Stimulated activated memory B cell treated with anti-CD40 and anti-IgM and Interleukin-4, amounts not matched to agents 10 μg/mL and 1 μg/mL and 100 μg/mL, for 72 hours (primary cell): ENCODE measurements at places on chromosomes 4 and X.

- H3K27ac ChIP-seq = peak within 1 kb of the TSS; percentile 72
- H3K4me3 ChIP-seq = peak within 1 kb of the TSS; percentile 87
- peaks cover 12% of the 10 kb centered on the region for H3K27me3 ChIP-seq
- H3K36me3 ChIP-seq = no peaks in the 10 kb centered on the region
- peak; percentile 68 for ATAC-seq
Observed at GRCh38 chrX:101659601-101660063, at the start of gene ARMCX2. Gene ARMCX2 (minus strand): TSS chrX:101659850. CDS start chrX:101657588, 2,262 bp downstream.

- H3K4me1 ChIP-seq = no peaks in the 10 kb centered on the region
- H3K27me3 ChIP-seq = no peaks in the 10 kb centered on the region
- no peak for ATAC-seq
- H3K36me3 ChIP-seq = no peaks in the 10 kb centered on the region
Observed at GRCh38 chr4:144695721-144696120, 49.8 kb downstream of the HHIP start.

DNA sequence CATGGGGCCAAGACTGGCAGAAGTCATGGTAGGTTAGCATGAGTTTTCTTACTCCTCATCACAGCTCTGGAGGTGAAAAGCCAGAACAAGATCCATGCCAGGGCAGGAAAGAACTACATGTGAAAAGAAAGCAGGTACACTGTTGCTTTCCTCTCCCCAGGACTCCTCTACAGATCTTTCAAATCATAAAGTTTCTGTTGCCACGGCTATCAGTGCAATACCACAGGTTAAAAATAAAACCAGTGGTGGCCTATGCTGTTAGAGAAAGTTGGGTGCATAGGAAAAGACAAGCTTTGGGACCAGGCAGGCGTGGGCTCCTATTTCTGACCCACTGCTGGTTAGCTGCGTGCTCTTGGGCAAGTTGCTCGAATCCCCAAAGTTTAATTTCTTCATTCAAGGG, 81.4 kb downstream of the SH3RF1 start:
- H3K27ac ChIP-seq = peak overlapping the region; percentile 78
- peaks cover 32% of the 10 kb centered on the region for H3K4me1 ChIP-seq
- peak overlapping the region; percentile 61 for H3K4me3 ChIP-seq
- no peak for ATAC-seq
- no peaks in the 10 kb centered on the region for H3K27me3 ChIP-seq

DNA sequence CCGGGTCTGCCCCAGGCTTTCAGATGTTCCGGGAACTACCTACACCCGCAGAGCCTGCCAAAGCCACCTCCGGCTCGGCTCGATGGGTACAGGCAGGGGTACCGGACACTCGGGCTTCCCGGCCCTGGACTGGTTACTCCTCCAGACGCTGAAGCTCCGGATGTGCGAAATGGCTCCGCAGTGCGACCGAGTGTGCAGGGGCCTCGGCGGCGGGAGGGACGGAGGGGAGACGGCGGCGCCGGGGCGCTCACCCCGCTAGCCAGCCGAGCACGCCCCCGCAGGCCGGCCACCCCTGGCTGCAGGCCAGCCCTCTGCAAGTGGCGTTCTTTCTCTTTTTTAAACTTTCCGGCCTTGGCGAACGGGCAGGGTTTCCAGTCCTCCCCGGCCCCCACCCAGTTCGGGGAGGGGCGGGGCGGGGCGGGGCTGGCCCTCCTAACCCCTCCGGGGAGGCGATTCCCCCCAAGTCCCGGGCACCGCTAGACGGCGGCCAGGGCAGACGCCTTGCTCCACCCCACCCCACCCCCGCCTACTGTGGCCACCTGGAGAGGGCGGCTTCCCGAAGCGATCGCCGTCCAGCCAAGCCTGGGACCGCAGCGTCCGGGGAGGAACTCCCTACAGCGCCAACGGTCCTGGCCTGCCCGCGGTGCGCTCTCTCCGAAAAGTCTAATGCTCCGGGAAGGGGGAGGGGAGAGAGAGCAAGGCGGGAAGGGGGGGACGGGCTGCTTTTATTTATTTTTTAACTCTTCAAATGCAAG, 7.5 kb downstream of the BCOR start:
- peaks cover 5% of the 10 kb centered on the region for H3K36me3 ChIP-seq
- peak; percentile 50 for ATAC-seq
- peak overlapping the region; percentile 69 for H3K4me3 ChIP-seq
- H3K4me1 ChIP-seq = peaks cover 69% of the 10 kb centered on the region
- H3K27me3 ChIP-seq = no peaks in the 10 kb centered on the region

DNA sequence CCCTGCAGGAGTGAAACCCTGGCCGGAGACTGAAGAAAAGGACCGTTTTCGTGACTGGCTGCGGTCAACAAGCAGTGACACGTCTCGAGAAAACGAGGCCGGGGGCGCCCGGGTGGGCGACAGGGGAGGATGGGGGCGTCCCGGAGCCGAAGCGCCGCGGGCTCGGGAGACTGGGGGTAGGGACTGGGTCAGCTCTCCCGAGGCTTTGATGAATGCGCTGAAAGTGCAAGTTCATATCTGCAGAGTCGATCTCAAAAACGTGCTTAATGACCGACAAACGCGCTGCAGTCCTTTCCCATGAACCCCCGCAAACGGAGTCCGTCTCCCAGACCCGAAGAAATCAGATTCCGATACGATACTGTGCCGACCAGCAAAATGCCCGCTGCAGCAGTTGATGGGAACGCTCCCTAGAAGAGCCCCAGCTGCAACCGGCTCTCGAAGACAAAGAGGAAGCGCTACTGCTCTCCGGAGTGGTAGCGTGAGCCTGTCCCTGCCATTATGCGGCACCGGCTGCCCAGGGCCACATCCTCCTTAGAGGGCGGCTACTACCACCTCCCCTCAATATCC, 806 bp upstream of the CD99L2 start:
- H3K27ac ChIP-seq = no peak overlapping the region
- no peaks in the 10 kb centered on the region for H3K27me3 ChIP-seq
- H3K36me3 ChIP-seq = no peaks in the 10 kb centered on the region
- peak overlapping the region; percentile 92 for H3K4me3 ChIP-seq
- peaks cover 6% of the 10 kb centered on the region for H3K4me1 ChIP-seq

DNA sequence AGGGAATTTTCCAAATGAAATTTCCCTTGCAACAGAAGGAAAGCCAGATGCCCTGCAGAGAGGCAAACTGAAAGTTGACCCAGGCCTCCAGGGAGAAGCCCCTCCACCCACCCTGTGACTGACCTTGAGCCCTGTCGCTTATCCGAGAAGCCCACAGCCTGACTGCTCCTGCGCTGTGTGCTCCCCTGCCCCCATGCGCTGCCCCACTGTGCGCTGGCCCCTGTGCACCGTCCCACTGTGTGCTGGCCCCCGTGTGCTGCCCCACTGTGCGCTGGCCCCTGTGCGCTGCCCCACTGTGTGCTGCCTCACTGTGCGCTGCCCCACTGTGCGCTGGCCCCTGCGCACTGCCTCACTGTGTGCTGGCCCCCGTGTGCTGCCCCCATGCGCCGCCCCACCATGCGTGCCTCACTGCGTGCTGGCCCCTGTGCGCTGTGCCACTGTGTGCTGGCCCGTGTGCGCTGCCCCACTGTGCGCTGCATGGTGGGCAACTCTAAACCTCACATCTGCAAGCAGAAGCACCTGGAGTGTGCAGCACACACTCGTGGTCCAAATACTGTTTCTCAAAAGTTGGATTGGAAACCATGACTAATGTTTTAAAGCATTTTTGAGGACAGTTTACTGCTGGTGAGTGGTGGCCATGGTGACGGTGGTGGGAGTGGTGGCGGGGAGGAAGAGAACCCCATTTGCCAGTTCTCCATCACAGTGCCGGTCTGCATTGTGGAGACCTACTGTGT, 8.3 kb upstream of the GRPEL1 start:
- H3K4me1 ChIP-seq = peaks cover under 1% of the 10 kb centered on the region
- H3K36me3 ChIP-seq = no peaks in the 10 kb centered on the region
- no peak for ATAC-seq
- H3K4me3 ChIP-seq = no peak overlapping the region
- H3K27me3 ChIP-seq = peaks cover 21% of the 10 kb centered on the region

DNA sequence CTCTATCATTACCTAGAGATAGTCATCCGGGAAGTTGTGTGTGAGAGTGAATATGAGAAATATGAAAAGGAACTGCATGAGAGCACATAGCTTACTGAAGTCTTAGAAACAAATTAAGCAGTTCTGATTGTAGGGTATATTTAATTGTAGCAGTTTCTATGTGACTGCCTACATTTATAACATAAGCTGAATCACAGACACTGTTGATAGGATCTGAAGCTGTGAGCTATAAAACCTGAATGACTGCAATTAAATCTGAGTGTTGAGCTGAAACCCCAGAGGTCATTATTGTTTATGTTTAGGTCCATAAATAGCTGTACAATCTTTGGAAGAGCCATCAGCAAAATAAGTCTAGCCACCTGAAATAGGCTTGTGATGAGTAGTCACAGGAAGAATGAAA, 210.1 kb upstream of the CXCL13 start:
- H3K36me3 ChIP-seq = no peaks in the 10 kb centered on the region
- no peak overlapping the region for H3K27ac ChIP-seq
- no peaks in the 10 kb centered on the region for H3K4me1 ChIP-seq
- H3K27me3 ChIP-seq = no peaks in the 10 kb centered on the region

DNA sequence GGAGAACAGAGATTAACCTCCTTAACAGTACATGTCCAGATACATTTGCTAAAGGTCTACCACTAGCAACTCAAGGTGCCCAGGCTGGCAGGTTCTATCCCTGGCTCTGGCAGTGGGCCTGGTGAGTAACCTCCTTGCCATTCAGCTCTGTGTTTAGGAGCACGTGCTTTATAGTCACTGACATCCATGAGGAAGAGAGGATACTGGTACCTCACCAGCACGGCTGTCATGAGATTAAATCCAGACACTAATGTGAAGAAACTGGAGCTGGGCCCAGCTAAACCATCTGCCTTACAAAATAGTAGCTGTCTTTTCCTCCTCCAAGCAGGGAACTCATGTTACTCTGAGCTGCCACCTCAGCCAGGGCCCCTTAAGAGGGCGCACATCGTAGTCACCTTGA, 45.3 kb downstream of the GPRASP3 start:
- H3K4me3 ChIP-seq = no peak overlapping the region
- H3K27me3 ChIP-seq = no peaks in the 10 kb centered on the region

GRCh38 chr4:48254381-48255071, 15.1 kb downstream of the TEC start:
- H3K27ac ChIP-seq = no peak overlapping the region
- no peak for ATAC-seq
- no peaks in the 10 kb centered on the region for H3K27me3 ChIP-seq
- no peak overlapping the region for H3K4me3 ChIP-seq
- peaks cover 30% of the 10 kb centered on the region for H3K4me1 ChIP-seq

DNA sequence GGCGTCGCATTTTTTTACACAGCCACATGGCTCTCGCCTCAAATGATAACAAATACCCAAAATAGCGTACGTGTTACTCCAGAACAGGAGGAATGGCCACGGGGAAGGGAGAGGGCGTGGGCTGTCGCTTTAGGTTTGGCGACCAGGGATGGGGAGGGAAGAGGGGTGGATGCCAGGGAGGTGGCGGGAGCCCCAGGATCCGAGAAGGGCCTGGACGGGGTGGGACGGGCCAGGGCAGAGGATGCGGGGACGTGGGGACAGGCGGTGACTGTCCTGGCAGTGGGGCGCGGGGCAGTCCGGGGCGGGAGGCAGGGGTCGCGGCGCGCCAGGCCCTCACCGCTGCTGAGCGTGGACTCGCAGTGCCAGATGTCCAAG, 631 bp downstream of the TMEM47 start:
- ATAC-seq = no peak
- H3K27me3 ChIP-seq = peaks cover 13% of the 10 kb centered on the region
- H3K4me3 ChIP-seq = no peak overlapping the region
- H3K36me3 ChIP-seq = no peaks in the 10 kb centered on the region

DNA sequence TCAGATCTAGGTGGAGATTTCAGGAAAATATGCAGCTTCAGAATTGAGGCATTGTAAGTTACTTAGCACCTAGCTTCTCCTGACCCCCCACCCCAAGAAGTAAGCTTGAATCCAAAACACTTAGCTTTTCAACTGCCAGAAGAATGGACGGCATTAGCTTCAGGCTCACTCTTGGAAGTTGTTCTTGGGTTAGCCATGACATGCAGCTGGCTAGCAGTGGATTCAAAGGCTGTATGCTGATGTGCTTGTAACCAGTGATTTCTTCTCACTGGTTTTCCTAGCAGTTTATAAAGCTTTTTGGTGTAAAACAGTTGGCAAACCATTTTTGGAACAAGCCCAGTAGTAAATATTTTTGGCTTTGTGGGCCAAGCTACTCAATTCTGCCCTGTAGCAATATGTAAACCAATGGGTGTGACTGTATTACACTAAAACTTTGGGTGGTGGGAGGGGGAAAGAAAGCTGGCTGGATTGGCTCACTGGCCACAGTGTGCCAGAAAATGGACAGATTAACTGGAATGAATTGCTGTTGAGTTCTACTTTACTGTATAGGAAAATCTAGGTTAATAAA, 85.6 kb downstream of the SHROOM2 start:
- peaks cover 24% of the 10 kb centered on the region for H3K27me3 ChIP-seq
- no peak overlapping the region for H3K4me3 ChIP-seq

- peaks cover 10% of the 10 kb centered on the region for H3K27me3 ChIP-seq
- no peaks in the 10 kb centered on the region for H3K4me1 ChIP-seq
- ATAC-seq = no peak
- H3K36me3 ChIP-seq = no peaks in the 10 kb centered on the region
- H3K4me3 ChIP-seq = no peak overlapping the region
Observed at GRCh38 chr4:10403633-10404445, 53.4 kb downstream of the ZNF518B start.

DNA sequence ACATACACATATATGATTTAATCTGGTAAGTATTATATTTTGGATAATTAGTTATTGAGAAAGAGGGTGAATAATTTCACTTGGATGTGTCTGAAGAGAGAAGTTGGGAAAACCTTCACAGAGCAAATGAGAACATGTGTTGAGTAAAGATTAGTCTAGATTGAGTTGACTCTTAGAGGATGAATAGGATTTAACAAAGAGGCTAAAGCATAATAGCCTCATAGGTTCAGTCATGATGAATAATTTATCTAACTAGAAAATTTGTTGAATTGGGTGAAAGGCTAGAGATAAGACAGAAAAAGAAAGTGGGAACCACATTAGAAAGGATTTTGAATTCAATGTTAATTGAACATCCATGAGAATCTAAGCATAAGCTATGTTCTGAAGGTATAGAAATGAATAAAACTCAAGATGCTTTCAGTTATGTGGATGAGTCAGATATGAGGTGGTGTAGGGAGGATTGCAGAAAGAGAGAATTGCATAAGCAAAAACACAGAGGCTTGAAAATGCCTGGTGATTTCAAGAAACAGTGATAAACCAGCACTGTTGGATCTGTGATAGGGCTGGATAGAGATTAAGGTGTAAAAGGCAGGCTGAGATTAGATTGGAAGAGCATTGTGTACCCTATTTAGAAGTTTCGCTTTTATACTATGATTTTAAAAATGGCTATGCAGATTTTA, 207.6 kb upstream of the NR3C2 start:
- no peak overlapping the region for H3K4me3 ChIP-seq
- H3K27me3 ChIP-seq = no peaks in the 10 kb centered on the region
- H3K36me3 ChIP-seq = no peaks in the 10 kb centered on the region
- no peaks in the 10 kb centered on the region for H3K4me1 ChIP-seq
- no peak for ATAC-seq
- no peak overlapping the region for H3K27ac ChIP-seq

- no peak overlapping the region for H3K4me3 ChIP-seq
- no peaks in the 10 kb centered on the region for H3K4me1 ChIP-seq
- H3K27me3 ChIP-seq = no peaks in the 10 kb centered on the region
Observed at GRCh38 chr4:14046642-14047041, 419.1 kb upstream of the BOD1L1 start.
